ENCODE measurements at places on chromosomes 6 and 20. TPM values are rescaled to one million over a fixed set of nuclear protein-coding genes. Genes with fewer than 3 reads are reported as not detected.

Gene OOEP
- 1.1 TPM for total RNA-seq

Gene BPIFB4
- total RNA-seq: not detected

Gene COL20A1
- not detected for total RNA-seq

Gene SIRPD
- total RNA-seq: 0.30 TPM

Gene SLC35D3
- total RNA-seq: not detected

Gene CST5
- not detected for total RNA-seq

Gene PAX1
- total RNA-seq: not detected

Gene CPXM1
- total RNA-seq: 0.31 TPM

Gene QRSL1
- total RNA-seq: 12.1 TPM

Gene PPP1R16B
- 72.9 TPM for total RNA-seq

Gene DEFB132
- not detected for total RNA-seq

Gene HCRTR2
- not detected for total RNA-seq
